Large intestine (tissue), 12 donors: ENCODE measurements at places on chromosomes 11 and 22.

DNA sequence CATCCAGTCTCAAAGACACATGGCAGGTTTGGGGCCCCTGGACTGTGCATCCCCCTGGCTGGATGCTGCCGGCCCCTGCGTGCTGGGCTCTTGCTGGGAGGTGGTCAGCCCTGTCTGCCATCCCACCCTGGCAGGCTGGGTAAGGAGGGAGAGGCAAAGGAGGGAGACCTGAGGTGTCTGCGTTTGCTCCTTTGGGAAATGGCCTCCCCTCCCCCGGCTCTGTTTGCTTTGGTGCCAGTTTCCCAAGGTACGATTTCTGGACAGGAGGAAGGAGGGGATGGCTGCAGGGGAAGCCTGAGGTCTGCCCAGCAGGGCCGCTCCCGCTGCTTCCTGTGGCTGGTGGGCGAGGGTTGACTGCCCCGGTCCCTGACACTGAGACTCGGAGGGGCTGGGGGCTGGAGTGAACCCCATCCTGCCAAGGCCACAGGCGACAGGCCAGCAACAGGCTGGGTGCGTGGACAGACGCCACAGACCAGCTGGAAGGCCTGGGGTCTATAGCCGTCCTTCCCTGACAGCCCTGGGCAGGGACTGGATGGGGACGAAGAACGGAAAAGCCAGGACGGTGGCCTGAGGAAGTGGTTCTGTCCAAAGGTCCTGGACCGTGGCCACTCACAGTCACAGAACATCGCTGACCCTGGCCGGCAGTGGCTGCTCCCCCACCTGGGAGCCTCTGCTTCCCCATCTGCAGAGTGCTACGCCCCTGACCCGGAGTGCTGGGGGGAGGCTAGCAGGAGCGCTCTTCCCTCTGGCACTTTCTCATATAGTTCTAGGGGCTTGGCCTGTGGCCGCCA, 38.0 kb downstream of the OSBPL5 start:
- no peak for DNase-seq

DNA sequence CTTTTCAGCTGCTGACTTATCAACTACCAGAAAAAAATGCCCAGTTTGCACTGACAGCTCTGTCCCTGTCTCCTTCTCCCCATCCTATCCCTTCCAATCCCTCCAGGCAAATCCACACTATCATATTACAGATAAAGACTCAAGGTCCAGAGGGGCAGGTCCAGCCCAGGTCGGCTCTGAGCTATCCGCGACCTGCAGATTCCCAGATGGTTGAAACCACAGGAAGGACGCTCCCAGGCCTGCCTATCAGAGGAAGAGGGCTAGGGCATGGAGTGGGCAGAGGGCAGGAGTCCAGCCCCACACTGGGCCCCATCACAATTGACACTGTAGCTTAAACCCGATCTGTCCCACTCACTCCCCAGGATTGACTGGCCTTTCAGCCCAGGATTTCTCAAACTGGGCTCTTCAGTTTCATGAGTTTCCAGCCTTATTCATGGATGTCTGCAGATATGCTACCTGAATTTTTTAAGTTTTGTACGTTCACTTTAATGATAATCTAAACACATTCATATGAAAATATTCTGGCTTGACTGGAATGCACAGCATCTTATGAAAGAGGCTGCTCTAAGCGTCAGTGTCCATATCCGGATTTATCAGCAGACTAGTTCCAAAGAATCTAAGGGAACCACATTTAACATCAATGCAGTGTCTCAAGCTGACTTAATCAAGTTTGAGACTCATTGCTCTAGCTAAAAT, 16.4 kb upstream of the FCHSD2 start:
- DNase-seq, result peak; percentile 86

- no peak for DNase-seq
Measured at GRCh38 chr11:132448334-132448995, 1078.0 kb downstream of the NTM start.

- DNase-seq, result peak; percentile 20
Measured at GRCh38 chr11:8338138-8338537, 74.5 kb upstream of the LMO1 start.

GRCh38 chr11:17434108-17434507, 42.5 kb downstream of the ABCC8 start:
- DNase-seq, result no peak

DNA sequence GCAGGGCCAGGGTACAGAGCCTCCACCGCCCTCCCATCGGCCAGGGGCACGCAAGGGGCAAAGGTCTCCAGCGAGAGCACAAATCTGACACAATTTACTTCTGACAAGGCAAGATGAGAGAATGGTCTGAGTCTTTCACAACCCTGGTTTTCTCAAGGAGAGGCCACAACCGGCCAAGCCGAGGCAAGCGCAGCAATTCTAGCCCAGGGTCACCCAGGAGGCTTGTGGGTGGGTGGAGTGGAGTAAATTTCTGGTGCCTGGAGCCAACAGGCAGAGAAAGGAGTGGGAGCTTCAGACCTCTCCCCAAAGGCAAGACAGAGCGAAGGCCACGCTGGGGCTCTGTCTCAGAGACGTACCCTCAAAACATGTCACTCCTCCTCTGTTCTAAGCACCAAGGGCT, 9.3 kb downstream of the LARGE2 start:
- no peak for DNase-seq

DNA sequence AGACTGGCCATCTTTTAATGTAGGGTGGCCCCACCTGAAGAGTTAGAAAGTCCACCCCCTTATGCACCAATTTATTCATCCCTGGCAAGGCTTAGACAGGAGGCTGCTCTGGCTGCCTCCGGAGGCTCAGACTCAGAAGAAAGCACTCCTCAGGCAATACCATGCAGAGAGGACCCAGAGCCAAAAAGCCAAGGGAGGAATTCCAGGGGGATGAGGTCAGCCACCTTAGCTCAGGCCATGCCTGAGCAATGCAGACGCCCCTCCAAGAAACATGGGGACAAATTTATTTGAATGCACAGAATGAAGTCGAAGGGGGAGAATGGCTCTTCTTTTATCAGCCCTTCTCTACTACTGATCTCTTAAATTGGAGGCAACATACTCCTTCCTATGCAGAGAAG, 39.7 kb upstream of the GLYAT start:
- DNase-seq, result no peak

DNA sequence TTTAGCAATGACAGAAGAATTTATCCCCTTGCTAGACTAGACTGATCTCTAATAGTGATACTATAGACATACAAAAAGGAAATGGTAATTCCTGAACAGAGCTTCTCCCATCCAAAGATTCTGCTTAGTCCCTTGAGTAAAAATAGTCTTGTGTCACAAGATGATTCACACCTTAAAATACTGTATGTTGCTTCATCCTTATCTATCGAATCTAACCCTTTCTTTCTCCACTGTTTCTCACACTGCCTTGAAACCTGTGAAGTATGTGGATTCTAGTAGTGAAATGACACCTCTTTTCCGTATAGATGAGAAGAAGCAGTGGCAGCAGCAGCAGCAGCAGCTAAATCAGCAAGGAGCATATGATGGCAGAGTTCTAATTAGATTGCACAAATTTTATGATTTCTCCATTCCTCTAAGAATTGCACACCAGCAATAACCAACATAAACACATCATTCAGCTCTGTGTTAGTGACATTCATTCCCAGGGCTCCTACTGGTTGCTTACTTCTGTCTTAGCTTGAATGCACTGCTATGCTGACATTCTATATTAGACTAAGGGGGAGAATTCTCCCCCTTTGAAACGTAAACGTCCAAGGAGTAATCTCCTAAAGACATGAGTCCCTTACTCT, 14.6 kb downstream of the KCNA4 start:
- no peak for DNase-seq

DNA sequence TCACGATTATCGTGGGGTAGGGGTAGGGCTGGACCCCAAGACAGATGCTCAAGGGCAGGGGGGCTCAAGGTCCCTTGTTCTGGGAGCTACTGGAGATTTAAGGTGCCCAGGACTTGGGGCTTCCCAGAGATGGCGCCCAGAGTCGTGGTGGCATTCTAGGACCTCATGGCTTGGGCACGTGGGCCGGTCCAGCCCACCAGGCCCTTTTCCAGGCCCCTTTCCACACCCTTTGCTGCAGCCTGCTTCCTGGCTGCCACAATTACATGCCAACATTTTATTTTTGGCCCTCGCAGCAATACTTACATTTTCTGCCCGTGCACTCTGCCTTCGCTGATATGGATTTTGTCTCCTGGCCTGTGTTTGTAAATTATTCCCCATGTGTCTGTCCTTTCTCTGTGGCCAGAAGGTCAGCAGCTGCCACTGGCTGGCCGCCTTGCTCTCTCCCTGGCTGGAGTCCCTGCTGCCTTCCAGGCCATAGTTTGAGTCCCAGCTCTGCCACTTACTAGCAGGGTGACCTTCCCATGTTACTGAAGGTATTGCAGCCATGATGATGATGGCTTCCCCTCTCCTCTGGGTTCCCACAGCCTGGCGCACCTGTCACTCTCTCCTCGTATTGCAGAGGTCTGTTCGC, 11.2 kb downstream of the MB start:
- DNase-seq, result no peak

- no peak for DNase-seq
Measured at GRCh38 chr11:63532117-63532516, 4.5 kb upstream of the PLAAT4 start.

- DNase-seq, result no peak
Measured at GRCh38 chr11:60288531-60288930, 8.1 kb downstream of the MS4A4A start.

DNA sequence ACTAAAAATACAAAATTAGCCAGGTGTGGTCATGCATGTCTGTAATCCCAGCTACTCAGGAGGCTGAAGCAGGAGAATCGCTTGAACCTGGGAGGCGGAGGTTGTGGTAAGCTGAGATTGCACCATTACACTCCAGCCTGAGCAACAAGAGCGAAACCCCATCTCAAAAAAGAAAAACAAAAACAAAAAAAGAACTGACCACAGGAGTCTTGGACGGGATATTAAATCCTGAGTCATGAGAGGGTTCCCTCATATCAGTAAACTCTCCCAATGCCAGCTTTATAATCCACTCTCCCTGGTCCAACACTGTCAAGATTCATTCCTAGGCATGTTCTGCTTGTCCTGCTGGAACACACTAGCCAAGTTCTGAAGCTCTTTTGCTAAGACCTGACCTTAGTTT, 61.5 kb upstream of the EP300 start:
- DNase-seq, result no peak

GRCh38 chr11:8777907-8778767, 95.5 kb downstream of the RPL27A start:
- DNase-seq, result peak; percentile 65

GRCh38 chr11:134226806-134227325, 2.4 kb downstream of the VPS26B start:
- no peak for DNase-seq

DNA sequence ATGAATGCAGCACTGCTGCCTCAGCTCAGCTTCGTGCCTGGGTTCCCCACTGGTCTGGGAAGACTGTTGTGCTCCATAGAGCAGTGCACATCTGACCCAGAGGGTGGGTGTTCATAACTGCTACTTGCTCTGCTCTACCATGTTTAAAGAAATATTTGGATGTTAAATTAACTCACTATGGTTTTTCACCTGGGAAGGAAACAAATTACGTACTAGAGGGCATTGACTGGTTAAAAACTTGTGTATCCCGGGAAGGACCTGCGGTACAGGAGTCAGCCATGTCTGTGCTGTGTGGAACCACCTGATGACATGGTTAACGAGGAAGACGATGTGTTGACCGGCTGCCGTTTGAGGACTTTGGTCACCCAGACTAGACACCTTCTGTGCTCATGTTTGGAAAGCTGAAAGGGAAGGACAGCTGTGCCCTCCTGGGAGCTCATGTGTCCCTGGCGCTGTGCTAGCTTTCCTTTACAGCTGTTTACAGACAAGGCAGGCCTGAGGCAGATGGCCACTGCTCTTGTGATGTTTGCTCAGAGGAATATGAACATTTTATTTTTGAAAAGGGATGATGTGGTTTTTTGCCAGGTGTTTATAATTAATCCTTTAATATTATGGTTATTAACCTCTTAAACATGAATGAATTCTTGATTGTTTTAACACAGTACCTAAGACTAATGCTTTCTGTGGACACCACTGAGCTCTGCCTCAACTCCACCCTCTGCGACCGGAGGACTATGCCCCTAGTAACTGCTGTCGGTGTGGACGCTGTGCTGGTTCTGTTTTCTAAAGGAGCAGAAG, 14.3 kb upstream of the AIFM3 start:
- peak; percentile 82 for DNase-seq

- DNase-seq, result no peak
Measured at GRCh38 chr22:37416827-37417226, 10.5 kb downstream of the ELFN2 start.

DNA sequence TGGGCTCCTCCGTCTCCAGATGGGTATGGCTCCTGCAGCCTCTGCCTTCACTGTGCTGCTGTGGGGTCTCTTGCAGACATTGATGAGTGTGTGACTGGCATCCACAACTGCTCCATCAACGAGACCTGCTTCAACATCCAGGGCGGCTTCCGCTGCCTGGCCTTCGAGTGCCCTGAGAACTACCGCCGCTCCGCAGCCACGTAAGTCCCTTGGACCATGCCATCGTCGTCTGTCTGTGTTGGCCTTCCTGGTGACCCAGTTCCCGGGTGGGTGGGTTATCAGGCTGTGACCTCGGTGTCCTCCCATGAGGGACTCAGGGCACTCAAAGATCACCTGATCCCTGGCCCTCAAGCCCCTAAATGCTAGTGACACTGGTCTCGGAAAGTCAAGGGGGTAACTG, 47.7 kb downstream of the FBLN1 start:
- DNase-seq, result no peak

GRCh38 chr11:65208785-65209710, 27.3 kb downstream of the CAPN1 start:
- DNase-seq, result peak; percentile 28
